Choroid plexus epithelial cell (primary cell): ENCODE measurements at places on chromosomes 7 and 10.
A peak's percentile ranks its signal among the peaks of the same experiment; 100 is the strongest.

GRCh38 chr7:128747327-128748079 is 8.3 kb downstream of the CALU start:
- no peak for DNase-seq

- no peak for DNase-seq
These were observed 55.3 kb downstream of the COBL start for GRCh38 chr7:51261117-51261835.

DNA sequence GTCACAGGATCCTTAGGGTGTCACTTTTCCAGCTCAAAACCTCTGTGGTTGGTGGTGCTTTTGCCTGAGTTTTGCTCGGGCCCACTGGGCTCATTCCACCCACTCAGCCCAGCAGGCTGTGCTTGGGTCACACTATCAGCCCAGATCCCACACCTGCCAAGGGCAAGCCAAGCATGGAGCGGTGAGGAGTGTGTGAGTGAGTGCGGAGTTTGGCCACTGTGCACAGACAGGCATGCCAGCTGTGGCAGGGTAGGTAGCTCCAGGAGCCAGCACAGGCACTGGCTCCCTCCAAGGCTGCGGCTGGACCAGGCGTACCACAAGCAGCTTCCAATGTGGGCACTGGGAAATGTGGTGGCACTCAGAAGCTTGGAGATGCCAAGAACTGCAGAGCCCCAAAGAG is 43.9 kb upstream of the TECTB start:
- no peak for DNase-seq

GRCh38 chr7:112414855-112415490 is 35.3 kb upstream of the IFRD1 start:
- DNase-seq = peak; percentile 70

DNA sequence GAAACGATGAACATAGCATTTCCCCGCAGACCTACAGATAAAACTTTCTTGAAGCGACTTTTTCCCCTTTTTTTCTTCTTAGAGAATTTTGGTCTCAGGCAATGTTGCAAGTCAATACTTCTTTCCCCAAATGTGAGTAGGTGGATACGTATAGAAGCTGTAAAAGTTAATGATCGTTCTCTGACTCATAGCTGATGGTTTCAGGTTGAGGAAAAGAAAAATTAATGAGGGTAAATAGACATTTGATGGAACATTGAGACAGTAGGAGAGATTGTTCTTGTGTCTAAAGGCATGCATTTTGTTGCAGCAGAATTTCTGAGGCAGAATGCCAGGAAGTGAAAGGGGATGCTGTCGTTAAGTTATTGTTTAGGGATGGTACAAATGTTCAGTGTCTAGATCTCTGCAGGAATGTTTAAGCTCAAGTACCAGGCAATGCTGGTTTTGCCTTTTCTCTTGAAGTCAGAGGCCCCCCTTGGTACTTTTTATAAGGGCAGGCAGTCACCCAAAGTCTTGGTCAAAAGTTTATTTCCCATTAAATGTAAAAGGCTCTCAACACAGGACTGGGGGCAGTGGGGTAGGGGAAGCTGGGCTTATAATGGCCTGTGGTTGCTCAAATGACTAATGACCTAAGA is 9.3 kb downstream of the TCF7L2 start:
- DNase-seq = peak; percentile 65

DNA sequence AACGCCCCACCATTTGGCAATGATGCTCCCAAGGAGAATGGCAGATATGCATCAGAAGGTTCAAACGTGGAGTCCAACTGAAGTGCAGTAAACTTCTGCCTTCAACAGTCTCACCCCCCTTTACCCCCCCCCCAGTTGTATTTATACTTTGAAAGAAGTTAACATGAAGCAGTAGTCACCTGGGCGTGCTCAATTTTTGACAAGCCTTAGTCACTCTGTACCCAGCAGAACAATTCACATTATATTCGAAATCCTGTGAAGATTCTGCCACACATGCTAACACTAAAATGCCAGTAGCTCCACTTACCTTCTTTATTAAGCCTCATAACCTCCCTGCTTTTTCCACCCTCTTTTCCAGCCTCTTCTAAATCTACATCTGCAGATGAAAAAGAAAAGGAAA is 894 bp downstream of the ATXN7L1 start:
- peak; percentile 10 for DNase-seq

GRCh38 chr10:131980761-131981428 is 828 bp downstream of the BNIP3 start:
- DNase-seq = peak; percentile 39

GRCh38 chr7:44887293-44887692 is 2.0 kb upstream of the PURB start:
- DNase-seq = no peak

GRCh38 chr7:17802056-17802455 is 138.2 kb downstream of the SNX13 start:
- peak; percentile 20 for DNase-seq

- DNase-seq = peak; percentile 47
These were observed 78.8 kb upstream of the LRRN3 start for GRCh38 chr7:111012149-111012548.

GRCh38 chr7:103989785-103990767 is 618 bp upstream of the RELN start:
- DNase-seq = peak; percentile 66

DNA sequence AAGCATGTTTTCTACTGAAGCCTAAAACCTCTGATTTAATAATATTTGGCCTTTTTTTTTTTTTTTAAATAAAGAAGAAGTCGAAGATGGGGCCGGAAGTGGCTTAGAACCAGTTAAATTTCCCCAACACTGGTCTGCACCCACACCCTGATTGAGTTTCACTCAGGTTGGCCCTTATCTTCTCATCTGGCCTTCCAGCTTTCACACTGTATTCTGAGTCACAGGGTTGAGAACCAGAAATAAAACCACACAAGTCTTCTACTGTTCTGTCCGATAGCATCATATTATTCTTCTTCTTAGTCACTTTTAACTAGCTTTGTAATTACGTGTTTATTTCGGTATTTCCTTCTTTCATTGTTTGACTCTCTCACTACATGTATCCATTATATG is 9.9 kb downstream of the ZNF365 start:
- peak; percentile 19 for DNase-seq

GRCh38 chr7:35691827-35692307 is 3.1 kb downstream of the HERPUD2 start:
- DNase-seq = peak; percentile 22

DNA sequence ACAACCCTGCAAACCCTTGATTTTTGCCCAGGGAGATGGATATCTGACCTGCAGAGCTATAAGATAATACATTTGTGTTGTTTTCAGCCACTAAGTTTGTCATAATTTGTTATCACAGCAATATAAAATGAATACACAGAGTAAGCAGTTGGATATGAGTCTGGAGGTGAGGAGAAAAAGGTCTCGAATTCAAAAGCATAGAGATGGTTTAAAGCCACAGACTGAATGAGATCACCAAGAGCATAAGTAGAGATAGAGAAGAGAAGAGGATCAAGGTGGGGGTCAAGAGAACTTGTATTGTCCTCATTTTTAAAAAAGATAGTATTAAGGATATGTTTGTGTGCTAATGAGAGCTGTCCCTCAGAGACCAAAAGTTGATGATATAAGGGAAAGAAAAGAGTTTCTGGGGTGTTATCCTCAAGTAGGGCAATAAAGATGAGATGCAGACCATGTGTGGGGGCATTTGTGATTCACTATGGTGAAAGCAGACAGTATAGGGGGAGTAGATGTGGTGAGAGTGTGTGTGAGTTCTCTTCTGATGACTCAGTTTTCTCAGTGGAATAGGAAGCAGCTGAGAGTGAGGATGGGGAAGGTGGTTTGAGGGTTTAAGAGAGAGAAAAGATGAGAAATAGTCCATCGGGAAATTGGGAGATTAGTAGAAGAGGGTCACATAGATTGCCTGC is 25.8 kb upstream of the PCGF5 start:
- peak; percentile 67 for DNase-seq

- no peak for DNase-seq
These were observed 217.1 kb downstream of the NRG3 start for GRCh38 chr10:82092111-82092510.

- peak; percentile 49 for DNase-seq
These were observed 32.6 kb downstream of the PTPN12 start for GRCh38 chr7:77569514-77570232.

GRCh38 chr10:49374740-49375139 is 21.1 kb downstream of the DRGX start:
- DNase-seq = no peak

DNA sequence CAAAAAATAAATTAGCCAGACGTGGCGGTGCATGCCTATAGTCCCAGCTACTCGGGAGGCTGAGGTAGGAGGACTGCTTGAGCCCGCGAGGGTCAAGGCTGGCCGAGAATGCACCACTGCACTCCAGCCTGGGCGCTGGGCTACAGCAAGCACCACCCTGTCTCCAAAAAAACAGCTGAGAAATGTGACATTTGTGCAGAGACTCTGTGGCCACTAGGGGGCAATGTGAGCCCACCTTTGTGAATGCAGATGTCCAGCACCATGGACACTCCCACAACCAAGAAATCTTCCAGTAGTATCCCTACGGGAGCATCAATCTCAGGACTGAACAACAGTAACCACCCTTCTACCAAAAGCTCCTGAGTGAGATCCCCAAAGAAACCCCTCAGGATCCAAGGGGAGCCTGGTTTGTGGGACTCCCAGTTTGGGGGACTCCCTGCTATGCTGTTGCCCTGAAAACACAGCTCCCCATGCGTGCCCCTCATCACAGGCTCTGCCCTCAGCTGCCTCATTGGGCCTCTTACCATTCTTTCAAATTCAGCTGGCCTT is 6.2 kb upstream of the AHCYL2 start:
- peak; percentile 89 for DNase-seq

- DNase-seq = peak; percentile 62
These were observed 134.8 kb upstream of the KIF5B start for GRCh38 chr10:32190890-32191491.

DNA sequence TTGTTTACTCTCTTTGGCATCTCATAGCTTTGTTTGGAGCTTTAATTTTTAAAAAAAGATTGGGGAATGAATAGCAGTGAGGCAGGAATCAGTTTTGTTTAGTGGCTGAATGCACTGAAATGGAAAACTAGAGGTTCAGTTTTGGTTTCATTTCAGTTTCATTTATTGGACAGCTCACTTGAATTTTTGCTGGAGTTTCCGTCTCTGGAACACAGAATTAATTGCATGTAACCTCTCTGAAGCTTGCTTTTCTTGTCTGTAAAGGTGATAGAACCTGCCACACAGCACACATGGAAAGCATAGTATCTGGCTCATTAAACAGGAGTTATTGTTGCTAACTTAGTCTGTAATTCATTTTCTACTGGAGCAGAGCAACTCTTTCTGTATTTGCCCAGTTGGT is 7.1 kb downstream of the GRM8 start:
- DNase-seq = no peak

GRCh38 chr10:63825111-63825510 is 303.9 kb downstream of the REEP3 start:
- DNase-seq = peak; percentile 10

- no peak for DNase-seq
These were observed 437.6 kb downstream of the PCDH15 start for GRCh38 chr10:54363390-54363789.

DNA sequence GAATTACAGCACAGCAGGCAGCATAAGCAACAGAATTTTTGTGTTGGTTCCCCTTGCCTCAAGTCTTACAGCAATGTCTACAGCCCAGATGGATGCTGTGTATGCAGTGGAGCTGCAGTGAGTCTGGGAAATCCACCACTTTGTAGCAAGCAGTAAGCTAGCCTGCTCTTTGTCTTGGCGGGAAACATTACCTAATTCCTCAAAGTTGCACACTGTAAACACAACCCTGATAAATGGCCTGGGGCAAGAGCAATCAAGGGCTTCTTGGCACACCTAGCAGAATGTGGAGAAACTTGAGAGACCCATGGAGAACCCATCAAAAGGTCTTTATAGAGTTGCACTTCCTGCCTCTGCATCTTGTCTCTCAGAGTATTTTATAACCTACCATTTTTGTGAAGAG is 102.0 kb upstream of the FOXP2 start:
- DNase-seq = no peak

DNA sequence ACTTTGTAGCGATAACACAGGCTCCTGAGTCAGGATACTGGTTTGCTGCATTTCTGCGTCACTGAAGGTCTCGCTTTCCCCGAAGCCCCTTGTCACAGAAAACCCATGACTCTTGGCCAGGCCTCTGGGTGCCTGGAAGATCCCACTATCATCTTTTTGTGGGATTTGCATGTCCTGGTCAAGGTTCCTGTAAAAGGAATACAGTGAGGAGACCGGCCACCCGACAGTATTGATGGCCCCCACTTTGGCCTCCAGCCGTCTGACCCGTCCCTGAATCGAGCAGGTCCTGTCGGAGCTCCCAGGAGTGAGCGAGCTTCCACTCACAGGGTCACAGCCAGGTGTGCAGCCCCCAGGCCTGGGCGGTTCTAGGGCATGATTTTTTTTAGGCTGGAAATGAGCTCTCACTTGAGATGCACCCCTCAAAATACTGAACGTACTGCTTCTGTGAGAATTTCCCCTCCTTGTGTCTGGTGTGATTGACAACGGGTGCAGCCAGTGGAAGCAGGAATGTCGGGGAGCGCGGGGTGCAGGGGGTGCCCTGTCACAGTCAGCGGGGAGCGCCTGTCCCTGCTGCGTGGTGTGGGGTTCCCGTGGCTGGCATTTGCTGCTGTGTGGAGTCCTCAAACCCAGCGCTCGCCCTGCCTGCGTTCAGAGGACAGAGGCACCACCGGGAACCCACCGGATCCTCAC is 75.8 kb downstream of the DNAJB6 start:
- no peak for DNase-seq

GRCh38 chr7:26381476-26382353 is 90.1 kb downstream of the SNX10 start:
- DNase-seq = no peak

DNA sequence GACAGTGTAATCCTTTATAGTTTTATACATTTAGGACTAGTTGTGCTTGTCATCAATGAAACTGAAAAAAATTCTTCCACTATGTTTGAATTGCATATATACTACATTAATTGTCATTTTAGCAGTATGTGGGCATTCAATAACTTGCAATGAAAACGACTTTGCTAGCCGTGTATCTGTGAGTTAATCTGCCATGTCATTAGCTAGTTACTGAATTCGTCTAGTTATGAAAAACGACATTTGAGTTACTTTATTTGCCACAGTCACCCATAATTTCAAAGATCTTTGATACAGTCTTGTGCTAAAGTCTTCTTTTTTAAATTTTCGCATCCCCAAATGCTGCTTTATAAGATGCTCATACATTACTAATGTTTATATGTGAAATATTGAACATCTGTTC is 18.3 kb upstream of the SMC3 start:
- DNase-seq = no peak

- DNase-seq = no peak
These were observed 167.7 kb upstream of the CCDC6 start for GRCh38 chr10:60073781-60074656.

- DNase-seq = no peak
These were observed 3.2 kb downstream of the MGMT start for GRCh38 chr10:129470103-129470851.
